Urinary bladder (tissue), 4 donors: ENCODE measurements at places on chromosomes 7 and 10. TPM values are rescaled to one million over a fixed set of nuclear protein-coding genes. Genes with fewer than 3 reads are reported as not detected.

DNA sequence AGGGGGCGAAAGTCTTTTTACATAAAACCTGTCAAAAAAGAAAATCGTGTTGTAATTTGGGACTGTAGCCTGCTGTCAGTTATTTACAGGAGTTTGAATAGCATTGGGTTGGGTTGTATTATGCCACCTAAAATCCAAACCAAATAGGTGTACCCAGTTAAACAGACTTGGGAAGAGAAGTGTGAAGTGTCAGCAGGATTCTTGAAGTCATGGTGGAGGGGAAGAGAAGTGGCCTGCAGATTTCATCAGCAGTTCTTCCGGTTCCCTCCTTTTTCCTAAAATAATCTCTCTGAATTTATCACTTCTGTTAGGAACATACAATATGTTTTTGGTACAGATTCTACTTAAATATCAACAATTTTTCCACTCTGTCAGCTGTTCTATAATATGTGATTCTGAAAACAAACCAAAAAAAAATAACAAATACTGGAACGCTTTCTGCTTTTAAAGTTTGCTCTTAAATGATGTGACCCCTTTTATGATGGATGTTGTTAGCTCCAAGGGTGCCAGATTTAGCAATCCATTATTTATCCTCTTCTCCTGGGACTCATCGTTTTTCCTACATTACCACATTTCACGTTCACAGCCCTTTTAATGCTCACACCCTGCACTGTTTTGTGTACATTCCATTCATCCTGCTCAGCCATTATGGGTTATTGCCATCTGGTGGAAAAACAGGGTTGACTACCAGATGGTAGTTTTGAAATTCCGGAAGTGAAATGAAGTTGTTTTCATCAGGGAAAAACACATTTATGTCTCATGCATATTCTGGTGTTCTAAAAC is 18.7 kb upstream of the ARHGAP12 start:
- no peak for DNase-seq

DNA sequence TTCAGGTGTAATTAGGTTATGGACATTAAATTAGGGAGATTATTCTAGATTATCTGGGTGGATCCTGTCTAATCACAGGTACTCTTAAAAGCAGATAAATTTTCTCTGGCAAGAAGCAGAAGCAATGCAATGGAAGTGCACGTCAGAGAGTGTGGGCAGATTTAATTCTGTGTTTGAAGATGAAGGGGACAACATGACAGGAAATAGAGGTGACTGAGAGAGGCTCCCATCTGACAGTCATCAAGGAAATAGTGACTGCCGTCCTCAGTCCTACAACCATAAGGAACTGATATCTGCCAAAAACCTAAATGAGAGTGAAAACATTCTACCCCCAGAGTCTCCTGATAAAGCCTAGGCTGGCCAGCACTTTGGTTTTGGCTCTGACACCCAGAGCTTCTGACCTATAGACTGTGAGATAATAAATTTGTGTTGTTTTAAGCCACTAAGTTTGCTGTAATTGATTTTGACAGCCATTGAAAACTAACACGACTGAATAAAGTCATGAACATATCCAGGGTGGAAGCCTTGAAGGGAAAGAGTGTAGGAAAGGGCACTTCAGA is 30.5 kb upstream of the DDX50 start:
- DNase-seq = no peak

- DNase-seq = no peak
Observed at GRCh38 chr7:28649189-28649588, 236.9 kb downstream of the CREB5 start.

DNA sequence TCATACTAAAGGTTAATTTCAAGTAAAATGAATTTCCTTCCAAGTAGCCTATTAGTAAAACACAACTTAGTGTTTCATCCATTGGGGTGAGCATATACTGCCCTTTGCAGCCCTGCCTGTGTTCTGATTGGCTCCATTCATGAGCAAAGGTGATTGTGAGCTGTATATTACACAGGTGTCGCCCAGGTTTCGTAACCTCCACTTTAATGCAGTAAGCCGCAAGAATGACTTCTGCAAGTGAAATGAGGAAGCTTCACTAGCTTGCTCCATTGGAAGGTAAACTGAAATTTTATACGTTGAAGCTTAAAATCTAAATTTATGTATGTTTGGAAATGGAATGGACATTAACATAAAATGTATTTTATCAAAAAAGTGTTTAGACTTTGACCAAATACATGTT is 24.4 kb downstream of the MTURN start:
- DNase-seq = no peak

DNA sequence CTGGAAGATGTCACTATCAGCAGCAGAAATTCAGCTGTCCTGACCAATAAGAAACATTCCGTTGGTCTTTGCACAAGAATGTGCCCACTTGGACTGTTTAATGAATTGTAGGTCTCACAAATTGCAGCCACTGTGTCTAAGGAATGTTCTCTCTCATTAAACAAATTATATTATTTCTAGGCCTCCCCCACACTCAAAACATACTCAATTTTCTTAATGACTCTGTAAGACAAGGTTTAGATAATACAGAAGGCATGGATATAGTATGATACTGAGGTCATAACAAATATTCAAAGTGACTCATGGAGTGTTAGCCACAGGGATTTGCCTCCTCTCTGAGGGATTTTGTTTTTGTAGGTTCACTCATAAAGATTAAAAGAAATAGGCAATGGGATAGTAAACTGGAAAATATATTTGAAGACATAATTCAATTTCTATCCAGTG is 197.5 kb downstream of the PTN start:
- DNase-seq = no peak

GRCh38 chr7:101094791-101095375 is 9.6 kb downstream of the TRIM56 start:
- no peak for DNase-seq

The DOCK1 gene
- polyA plus RNA-seq = 33.3 TPM

DNA sequence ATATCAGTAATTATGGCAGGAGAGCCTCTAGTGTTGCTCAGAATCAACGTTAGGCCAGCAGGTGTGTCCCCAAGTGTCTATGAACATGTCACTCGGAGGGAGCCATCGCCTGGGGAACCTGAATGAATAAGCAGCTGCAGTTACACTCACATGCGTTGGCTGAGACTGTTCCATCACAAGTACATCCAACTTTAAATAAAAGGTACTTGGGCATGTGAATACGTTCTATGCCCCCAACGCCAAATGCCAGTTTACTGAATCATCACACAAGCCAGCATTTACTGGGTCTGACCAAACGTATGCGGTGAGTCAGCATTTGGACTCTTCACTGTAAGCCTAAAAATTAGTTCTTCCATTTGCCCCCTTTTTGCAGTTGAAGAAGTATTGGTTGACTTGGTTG is 207.6 kb upstream of the PLXNA4 start:
- DNase-seq = no peak

The CELF2 gene
- polyA plus RNA-seq = 40.1 TPM

GRCh38 chr7:141042222-141043193 is 27.8 kb upstream of the MRPS33 start:
- DNase-seq = no peak

DNA sequence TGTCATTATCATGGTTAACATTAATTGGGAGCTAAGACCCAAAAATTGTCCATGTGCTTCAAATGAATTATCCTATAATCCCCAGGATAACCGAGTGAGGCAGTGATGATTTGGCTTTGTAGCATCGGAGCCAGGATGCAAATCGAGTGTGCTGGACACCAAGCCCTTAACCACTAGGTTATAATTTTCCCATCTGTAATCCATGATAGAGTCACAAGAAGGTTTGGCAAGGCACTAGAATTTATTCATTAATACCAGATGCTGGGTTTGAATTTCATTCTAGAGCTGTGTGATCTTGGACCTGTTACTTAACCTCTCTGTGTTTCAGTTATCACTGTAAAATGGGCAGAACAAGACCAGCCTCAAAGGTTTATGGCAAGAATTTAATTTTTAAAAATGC is 21.0 kb upstream of the ITGB1 start:
- no peak for DNase-seq

GRCh38 chr10:119526621-119527592 is 15.6 kb downstream of the RGS10 start:
- no peak for DNase-seq

DNA sequence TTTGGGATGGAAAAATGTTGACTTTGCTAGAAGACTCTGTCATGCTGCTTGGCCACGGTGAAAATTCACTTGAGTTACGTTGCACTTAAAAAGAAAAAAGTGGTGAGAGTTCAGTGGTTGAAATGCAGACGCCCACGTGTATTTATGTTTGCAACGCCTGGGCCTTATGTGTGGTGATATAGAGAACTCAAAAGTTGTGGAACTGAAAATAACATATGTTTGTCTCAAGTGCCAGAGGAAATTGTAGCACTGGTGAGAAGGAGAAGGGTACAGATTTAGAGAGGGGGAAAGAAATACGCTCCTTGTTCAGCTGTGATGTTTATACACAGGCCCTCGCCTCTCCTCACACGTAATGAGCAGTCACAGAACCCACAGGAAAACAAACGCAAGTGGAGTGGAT is 73.6 kb downstream of the EMX2 start:
- no peak for DNase-seq

- DNase-seq = no peak
Observed at GRCh38 chr10:117260084-117260483, 19.2 kb downstream of the SLC18A2 start.
